Activated naive CD4-positive, alpha-beta T cell treated with anti-CD3 and anti-CD28 coated beads for 36 hours (primary cell): ENCODE measurements at places on chromosomes 7 and 10.

DNA sequence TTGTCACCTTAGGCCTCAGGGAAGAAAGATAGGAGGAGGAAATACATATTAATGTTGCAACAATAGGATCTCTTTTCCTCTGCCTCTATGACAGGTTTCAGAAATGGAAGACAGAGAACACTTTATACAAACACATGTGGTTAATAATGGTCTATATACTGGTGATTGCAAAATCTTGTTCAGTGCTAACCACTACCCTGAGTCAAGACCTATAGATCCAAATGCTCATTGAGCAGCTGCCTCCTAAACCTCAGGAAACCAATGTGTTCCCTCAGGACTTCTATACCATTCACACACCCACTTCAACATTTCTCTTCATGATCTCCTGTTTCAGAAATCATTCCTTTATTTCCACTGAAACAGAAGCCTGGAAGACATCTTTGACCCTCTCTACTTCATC, 32.5 kb upstream of the VWDE start:
- DNase-seq: no peak

GRCh38 chr10:109022417-109023049, 900.8 kb downstream of the XPNPEP1 start:
- no peak for DNase-seq

DNA sequence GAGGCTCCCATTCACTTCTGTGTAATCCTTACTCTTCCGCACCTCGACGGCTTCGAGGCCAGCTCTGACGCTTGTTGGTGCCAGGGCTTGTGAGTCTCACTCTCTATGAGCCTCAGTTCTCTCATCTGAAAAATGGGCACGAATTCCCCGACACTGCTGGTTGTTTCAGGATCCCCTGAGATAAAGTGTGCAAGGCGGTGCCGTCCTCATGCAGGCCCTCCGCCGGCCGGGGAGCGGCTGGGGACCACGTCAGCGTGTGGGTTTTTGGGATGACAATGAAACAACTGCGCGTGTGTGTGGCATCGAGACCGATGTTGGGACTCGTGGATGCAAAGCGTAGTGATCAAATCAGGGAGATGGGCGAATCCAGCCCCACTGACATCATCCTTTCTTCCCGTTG, 75.6 kb downstream of the FOXL3 start:
- DNase-seq: no peak

- peak; percentile 22 for DNase-seq
These were observed 17.6 kb upstream of the IMPDH1 start for GRCh38 chr7:128427289-128427891.

GRCh38 chr7:32583791-32584190, 88.5 kb downstream of the AVL9 start:
- no peak for DNase-seq

GRCh38 chr7:26101361-26102151, 50.4 kb upstream of the NFE2L3 start:
- DNase-seq: peak; percentile 30

DNA sequence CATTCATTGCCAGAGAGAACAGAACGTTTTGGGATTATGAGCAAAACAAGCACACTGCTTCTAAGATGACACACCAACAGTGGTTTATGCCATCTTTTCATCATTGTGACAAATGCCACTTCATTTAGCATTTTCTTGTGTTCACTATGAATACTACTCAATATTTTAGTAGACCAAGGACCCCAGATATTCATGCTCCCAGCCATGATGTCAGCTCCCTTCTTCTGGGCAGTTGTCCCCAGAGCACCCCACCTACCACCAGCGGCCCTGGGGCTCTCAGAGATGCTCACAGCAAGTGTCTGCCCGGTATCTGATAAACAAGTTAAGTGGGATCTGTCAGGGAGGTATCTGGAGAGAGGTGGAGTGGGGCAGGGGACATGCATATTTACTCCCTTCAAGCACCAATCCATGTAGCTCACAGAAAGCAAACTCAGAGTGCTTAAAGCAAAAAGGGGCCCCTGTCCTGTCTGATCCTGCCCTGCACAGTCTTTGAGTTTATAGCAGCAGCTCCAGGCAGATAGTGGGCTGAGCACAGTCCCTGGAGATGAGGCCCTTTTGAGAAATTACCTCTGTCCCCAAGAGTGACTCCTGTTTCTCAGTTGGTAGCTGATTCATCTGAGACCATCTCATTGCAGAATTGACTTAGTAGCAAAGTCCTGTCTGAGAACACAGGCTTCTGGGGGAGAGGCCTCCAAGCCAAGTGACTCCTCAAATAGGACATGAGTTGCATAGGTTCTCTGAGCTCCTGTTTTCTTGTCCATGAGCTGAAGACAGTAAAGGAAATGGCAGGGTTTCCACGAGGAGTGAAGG, 281.8 kb upstream of the KLF6 start:
- DNase-seq: peak; percentile 10

DNA sequence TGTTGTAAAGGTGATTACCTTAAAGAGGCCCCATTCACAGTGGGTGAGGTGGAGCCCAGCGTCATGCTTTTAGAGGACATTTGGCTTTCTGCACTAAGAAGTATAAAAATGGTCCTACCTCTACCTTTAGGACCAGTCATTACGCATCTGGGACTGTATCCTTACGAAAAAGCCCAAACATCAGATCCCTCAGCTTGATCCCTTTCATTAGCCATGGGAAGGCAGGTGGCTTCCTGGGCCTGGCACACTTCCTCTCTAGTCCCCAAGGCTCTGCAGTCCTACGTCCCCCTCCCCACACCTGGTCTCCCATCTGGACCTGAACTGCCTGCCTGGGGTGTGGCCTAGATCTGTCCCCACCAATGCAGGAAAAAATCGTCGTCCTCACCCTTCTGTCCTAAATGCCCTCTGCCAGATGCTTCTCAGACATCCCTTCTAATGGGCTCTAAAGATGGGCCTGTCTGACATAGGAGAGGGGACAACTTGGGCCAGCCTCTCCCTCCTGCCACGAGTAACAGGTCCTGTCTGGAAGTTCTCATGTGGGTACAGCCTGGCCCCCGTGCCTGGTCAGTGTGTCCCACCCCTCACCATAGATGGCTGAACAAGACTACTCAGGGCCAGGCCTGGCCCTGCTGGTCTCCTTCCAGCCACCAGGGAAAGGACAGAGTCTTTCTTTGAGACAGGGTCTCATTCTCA, 11.8 kb upstream of the SLC18A3 start:
- no peak for DNase-seq

DNA sequence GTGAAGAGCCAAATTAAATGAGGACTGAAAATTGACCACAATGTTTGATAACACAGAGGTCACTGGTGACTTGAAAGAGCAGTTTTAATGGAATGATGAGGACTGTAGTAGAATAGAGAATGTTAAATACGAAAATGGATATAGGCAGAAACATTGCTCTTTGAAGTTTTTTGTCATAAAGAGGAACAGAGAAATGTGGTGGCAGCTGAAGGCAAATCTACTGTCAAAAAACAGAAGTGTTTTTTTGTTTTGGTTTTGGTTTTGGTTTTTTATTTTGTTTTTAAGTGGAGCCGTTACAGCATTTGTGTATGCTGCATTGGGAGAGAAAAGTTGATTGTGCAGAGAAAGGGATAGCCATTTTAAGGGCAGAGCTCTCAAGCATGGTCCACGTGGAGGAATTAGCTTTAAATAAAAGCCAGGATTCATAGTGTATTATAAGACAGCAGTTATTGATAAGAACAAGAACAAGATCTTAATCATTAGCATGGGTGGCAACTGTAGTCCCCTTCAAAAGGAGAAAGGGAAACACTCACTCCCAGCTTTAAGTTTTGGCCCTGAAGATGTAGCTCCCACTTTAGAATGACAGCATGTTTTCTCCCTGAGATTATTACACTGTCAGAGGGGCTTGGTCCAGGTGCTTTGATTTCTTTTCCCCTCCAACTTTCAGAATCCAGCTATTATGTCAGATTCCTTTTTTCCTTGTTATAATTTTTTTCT, 156.7 kb upstream of the BET1 start:
- no peak for DNase-seq

- peak; percentile 50 for DNase-seq
These were observed 143.2 kb downstream of the JAZF1 start for GRCh38 chr7:28037220-28038010.

GRCh38 chr7:41065663-41066062, 637.2 kb downstream of the INHBA start:
- no peak for DNase-seq

DNA sequence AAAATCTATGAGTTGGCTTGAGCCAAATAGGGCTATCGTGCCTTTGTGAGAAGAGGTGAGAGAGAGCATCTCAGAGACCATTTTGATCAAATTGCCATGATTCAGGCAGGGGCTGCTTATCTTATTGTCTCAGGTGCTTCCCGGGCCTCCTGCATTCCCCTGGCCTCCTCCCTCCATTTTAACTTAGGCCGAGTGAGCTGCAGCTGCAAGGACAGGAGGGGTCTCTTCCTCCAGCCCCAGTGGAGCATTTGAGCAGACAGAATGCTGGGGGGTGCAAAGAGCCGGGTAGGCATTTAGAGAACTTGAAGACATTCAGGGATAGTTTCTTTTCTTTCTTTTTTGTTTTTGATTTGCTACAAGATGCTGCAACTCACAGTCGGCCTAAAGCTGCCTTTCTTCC, 59.0 kb downstream of the BUB3 start:
- DNase-seq: no peak

GRCh38 chr7:3979611-3980299, 678.7 kb downstream of the SDK1 start:
- no peak for DNase-seq

DNA sequence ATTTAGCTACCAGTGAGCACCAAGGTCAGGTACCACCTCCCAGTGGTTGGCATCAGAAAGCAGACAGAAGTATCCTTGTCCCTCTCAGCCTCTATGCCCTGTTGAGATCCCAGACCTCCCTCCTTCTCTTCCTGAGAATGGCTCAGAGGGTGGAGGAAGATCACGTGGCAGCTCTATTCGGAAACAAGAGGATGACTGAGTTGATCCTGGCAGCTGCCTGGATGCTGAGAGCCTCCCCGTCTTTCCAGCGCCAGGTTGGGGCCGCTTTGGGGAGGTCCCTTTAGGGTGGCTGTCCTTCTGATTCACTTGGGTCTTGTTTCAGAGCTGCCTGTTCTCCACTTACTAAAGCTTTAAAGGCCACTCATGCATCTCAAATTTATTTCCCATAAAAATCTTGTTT, 36.9 kb upstream of the NPFFR1 start:
- DNase-seq: no peak

DNA sequence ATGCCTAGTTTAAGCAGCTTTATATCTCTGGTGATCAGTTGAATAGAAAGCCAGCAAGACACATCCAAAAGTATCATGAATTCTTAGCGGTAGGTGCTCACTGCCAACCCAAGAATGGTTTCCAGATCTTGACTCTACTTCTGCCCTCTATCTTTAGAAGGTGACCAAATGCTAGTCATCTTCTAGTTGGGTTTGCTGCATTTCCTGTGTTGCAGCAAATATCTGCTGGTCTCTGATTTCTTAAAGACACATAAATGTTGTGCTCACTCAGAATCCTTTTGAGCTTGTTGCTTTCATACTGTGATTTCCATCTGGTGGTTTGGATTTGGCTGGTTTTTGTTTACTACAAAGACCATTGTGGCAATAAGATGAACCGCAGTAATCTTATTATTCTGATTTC, 2.2 kb downstream of the CDC123 start:
- DNase-seq: no peak

- no peak for DNase-seq
These were observed 1168.7 kb upstream of the CELF2 start for GRCh38 chr10:9848981-9849380.

DNA sequence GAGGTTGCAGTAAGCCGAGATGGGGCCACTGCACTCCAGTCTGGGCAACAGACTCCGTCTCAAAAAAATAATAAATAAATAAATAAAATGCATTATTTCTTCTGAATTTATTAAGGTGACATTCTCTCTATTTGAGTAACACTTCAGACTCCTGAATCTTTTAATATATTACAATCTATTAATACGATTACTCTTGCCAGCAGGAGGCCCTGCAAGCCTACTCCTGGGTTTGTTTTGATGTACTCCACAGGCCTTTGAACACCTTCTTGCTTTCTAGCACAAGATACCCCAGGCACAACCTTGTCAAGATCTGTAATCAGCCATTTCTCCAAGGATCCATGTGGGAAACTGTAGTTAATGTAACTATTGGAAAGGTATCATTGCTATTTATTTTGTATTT, 63.5 kb downstream of the COBL start:
- DNase-seq: no peak

DNA sequence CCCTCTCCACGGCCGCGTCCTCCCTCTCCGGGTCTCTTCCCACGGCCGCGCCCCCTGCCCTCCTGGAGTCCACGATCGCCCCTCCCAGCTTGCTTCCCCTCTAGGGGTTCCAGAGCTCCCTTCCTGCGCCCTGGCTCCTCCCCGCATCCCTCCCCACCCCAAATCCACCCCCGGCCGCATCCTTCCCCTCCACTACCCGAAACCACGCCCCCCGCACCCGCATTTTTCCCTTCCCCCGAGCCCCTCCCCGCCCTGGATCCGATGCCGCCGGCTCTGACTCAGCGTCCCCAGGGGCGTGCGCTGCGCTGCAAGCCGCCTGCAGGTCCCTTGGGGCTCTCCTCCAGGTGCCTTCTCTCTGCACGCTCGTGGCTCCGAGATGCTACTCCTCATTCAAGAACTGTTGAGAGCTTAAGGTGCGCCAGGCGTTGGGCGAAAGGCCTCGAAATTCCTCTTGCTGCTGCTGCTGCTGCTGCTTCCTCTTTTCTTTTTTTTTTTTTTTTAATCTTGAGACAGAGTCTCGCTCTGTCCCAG, 372 bp upstream of the TMEM130 start:
- peak; percentile 85 for DNase-seq

GRCh38 chr10:79068203-79068561, 584 bp upstream of the ZMIZ1 start:
- DNase-seq: no peak

DNA sequence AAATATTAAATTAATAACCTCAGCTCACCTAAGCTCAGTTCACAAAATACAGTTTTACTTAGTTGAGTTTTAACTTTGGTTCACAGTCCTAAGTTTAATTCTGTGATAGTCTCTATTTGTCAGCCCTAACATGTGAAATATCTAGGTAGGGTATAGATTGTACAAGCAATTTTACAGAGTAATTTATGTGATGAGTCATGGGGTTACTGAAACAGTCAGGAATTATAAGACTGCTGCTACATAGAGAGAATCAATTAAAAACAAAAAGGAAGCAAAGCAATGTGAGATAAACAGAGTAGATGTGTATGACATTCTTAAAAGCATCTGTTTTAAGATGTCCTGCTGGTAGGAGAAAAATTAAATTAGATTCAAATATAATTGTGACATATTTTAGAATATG, 1018.2 kb upstream of the KCND2 start:
- no peak for DNase-seq

DNA sequence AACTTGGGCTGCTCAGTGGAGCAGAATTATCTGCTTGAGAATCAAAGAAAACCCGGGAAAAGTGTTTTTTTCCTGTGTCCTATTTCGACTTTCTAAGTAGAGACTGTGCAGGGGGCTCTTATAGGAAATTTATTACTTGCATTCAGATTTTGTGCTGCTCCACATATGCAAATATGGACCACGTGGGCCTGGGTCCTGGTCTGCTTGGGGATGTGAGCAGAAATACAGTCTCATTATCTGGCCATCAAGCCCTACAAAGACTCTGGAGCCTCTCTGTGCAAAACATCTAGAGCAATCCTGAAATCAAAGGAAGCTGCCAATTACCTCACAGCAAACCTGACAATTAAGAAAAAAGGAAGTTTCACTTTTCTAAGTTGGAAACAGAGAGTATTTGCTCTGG, 216.9 kb downstream of the LRMDA start:
- no peak for DNase-seq

GRCh38 chr10:24303522-24304310, 94.8 kb downstream of the KIAA1217 start:
- DNase-seq: no peak

- no peak for DNase-seq
These were observed 13.3 kb upstream of the ZNF273 start for GRCh38 chr7:64889686-64890162.
